ENCODE measurements at places on chromosomes 3 and 15.

DNA sequence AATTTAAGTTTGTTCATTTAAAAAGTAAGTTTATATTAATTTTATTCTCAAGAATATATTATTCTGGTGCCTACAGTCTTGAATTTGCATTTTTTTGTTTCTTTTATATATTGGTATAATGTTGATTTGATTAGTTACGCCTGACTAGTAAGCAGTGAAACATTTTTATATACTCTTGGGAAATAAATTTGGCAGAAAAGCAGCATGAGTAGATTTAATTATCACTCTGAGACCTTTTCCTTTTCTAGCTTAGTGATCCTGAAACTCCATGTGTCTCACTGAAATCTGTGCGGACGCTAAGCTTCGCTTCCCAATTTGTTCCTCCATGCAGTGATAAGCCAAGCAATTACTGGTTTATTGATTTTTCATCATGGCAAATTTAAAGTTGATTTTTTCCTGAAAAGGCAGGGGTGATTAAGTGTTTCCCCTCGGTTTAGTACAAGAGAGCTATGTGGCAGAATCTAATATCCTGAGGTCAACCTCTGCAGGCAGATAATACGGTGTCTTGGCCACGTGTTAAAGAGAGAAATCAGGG lies 87.2 kb upstream of the MLF1 start:
- no peak for DNase-seq

DNA sequence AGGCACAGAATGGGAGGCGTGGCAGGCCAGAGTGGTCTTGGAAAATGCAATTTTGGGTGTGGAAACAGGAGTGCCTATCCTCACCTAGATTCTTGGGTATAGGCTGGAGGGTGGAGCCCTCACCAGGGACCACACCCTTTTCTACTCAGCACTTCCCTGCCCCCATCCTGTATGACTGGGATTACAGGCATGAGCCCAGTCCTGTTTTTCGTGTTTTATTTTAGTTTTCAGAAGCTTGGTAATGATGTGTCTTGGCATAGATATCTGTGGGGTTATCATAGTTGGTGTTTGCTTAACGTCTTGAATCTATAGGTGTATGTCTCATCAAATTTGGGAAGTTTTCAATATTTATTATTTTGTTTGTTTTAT lies 248.7 kb upstream of the CBLB start:
- DNase-seq: no peak

- DNase-seq: peak; percentile 82
Observed at GRCh38 chr3:45760878-45761711, 35.2 kb downstream of the SLC6A20 start.

- no peak for DNase-seq
Observed at GRCh38 chr3:8760506-8760905, 8.9 kb downstream of the OXTR start.

DNA sequence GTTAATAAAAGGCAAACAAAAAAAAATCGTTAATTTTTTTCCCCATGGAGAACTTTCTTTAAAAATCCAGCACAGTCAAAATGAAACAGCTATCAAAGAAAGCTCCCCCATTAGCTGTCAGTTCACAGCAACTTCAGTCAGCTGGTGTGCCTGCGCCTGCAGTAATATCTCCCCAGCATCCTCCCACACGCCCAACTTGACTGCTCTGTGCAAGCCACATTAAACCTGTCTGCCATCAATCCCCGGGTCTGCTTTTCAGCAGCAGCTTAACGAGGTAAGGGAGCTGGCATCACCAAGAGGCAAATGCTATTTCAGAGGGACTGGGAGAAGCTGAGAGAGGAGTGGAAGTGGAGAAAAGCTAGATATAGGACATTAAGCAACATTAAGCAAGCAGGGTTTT lies 337.5 kb downstream of the GAP43 start:
- peak; percentile 5 for DNase-seq

- DNase-seq: no peak
Observed at GRCh38 chr3:178518660-178519396, 17.4 kb upstream of the KCNMB2 start.

- DNase-seq: peak; percentile 64
Observed at GRCh38 chr15:42800731-42801474, 64.0 kb upstream of the CDAN1 start.

GRCh38 chr3:187321766-187322165 lies 30.2 kb upstream of the MASP1 start:
- DNase-seq: no peak

GRCh38 chr3:23752126-23752525 lies 53.6 kb upstream of the UBE2E1 start:
- peak; percentile 62 for DNase-seq

DNA sequence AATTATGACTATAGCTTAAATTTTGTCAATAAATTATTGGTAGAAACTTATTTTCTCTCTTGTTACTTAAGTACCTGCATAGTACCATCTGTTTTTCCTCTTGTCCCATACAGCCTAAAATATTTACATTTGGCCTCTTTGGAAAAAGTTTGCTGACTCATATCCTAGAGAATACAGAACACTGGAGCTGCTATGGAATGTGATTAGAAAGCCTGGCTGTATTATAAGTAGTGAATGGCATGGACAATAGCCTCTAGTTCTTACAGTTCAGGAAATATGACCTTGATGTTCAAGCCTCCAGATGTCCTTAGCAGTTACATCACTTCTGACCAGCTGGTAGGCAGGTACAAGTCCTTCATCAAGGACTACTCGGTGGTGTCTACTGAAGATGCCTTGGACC lies 28.3 kb downstream of the ST8SIA2 start:
- no peak for DNase-seq

DNA sequence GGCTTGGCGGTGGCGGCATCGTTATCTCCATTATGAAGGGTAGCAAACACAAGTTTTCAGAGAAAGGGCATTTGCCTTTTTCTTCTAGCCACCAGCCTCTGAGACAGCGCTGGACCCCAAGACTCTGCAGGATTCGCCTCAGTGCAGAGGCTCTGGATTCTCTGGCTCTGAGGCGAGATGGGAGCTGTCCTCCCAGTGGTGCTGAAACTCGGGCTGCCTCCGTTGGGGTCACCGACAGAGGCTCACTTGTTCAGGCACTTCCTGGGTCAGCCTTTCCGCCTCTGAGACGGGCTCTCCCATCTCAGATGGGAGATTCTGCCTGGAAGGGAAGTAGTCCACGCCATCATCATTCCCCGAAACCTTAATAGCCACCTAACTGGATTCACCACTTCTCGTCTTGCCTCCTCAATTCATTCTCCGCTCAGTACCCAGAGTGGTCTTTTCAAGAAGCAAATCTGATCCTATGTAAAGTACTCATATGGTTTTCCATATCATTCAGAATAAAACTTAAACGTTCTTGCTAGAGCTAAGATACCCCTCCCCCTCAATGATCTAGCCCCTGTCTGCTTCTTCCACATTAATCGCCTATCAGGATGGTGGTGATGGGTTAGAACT lies 76.9 kb downstream of the RHCG start:
- peak; percentile 79 for DNase-seq

DNA sequence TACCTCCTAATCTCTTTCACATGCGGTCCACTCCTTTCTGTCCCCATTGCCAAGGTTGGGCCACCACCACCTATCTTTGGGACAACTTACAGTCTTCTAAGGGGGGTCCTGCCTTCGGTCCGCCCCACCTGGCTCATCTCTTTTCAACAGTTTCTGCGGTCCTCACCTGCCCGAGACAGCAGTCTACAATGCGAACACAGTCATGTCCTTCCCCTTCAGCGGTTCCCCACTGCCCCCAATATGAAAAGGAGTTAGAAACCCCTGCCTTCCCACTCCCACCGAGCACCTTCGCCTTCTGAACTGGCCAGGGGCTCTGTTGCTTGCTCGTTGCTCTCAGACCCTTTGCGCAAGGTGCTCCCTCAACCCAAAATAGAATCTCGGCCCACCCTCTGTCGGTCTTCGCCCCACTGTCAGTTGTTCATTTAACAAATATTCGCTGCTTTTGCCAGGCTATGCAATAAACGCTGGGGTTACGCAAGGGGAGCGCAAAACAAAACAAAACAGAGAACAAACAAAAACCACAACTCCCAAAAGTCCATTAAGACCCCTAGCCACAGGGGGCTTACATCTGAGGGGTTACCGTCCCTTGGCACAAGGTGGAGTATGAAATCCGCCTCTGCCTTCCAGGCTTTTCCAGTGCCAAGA lies 611 bp upstream of the FANCI start:
- no peak for DNase-seq

GRCh38 chr3:93924491-93924890 lies 49.2 kb downstream of the PROS1 start:
- DNase-seq: no peak

DNA sequence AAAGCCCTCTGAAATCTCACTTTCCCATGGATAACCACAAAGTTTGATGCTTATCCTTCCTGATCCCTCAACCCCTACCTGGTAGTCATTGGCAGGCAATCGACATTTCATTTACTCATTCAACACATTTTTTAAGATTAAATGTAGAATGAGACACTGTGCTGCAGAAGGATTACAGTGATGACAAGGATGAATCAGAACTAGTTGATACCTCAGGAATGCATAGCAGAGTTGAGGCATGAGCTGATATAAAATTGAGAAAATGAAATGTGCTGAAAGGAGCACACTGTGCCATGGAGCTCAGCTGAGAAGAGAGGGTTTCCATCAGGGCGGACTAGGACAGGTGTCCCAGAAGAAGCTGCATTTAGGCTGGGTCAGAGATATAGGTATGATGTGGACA lies 48.9 kb upstream of the ACTL6A start:
- no peak for DNase-seq

DNA sequence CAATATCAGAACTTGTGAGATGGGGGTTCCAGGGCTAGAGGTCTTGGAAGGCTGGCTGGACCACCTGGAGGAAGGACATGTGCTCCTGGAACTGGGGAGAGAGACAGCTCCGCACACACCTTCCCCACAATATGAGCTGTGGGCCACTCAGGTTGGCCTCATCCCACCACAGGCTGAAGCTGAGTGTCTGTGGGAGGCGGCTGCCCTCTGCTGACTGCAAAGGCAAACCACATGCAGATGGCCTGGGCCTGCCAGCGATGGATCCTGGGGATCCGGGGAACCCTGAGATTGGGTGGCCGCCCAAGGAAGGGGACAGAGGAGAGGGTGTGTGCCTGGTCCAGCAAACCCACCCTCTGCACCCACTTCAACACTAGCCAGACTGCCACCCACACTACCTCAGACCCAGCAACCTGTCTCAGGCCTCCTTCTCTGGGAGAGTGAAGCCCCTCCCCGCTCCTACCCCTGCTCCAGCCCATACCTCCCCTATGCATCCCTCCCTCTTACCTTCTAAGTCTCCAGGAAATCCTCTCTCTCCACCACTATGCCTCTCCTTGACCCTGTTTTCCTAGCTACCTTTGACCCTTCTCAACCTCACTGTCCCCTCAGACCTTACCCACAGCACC lies 44.8 kb downstream of the CYP11A1 start:
- peak; percentile 81 for DNase-seq

DNA sequence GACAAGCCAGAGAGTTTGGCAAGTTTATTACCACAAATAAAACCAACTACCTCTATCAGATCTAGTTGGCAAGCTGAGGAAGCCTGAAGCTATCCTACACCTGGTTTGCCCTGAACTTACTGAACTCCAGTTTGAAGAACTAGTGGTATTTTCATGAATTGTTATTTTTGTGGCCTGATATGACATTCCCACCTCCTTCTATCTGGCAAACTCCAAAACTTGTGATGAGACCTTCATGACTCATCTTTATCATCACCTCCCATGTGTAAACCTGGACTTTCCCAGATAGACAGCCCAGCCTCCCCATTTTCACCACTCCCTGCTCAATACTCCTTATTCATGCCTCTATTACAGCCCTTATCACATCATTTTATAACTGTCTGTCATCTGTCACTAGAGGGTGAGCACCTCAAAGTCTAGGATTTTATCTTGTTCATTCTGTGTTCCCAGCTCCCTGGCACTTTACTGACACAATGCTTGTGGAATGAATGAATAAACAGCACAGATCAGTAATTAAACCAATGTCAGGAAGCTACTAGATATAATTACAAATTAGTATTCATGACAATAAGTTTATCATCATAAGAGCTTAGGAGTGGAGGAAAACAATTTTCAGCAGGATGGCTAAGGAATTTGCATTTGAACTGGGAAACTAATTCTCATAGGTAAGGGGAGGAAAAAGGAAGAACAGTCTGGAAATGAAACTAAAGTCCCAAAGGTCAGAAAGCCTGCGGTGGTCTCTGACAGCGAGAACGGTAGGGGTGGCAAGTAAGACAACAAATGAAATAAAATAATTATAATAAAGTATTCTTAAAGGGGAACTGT lies 13.2 kb upstream of the TRANK1 start:
- DNase-seq: no peak

GRCh38 chr3:154236331-154236730 lies 88.0 kb downstream of the DHX36 start:
- no peak for DNase-seq

Measured in ELF-1 (cell line).